Ureter (tissue), 1 donor: ENCODE measurements at places on chromosomes 13 and 19.

DNA sequence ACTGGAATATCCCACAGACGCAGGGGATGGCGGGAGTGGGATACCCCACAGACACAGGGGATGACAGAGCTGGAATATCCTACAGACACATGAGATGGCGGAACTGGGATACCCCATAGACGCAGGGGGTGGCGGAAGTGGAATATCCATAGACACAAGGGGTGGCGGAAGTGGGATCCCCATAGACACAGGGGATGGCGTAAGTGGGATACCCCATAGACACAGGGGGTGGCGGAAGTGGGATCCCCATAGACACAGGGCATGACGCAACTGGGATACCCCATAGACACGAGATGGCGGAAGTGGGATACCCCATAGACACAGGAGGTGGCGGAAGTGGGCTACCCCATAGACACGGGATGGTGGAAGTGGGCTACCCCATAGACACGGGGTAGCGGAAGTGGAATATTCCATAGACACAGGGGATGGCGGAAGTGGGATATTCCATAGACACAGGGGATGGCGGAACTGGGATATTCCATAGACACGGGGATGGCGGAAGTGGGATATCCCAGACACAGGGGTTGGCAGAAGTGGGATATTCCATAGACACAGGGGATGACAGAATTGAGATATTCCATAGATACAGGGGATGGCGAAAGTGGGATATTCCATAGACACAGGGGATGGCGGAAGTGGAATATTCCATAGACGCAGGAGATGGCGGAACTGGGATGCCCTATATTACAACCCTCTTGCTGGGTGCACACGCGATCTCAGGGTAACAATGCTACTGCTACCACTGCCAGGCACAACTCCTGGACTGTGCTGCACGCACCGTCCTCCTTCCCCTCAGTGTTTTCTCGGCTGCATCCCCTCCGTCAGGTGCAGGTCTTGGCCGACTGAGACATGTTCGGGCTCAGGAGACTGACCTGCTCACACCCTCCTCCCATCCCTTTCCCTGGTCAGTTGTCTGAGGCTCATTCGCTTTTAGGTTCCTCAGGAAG is 28.1 kb downstream of the ZNF787 start:
- DNase-seq = no peak

- DNase-seq = no peak
Measured at GRCh38 chr13:26680123-26680450, 80.5 kb downstream of the GPR12 start.

GRCh38 chr19:42380155-42380554 is 9.9 kb downstream of the CNFN start:
- no peak for DNase-seq

DNA sequence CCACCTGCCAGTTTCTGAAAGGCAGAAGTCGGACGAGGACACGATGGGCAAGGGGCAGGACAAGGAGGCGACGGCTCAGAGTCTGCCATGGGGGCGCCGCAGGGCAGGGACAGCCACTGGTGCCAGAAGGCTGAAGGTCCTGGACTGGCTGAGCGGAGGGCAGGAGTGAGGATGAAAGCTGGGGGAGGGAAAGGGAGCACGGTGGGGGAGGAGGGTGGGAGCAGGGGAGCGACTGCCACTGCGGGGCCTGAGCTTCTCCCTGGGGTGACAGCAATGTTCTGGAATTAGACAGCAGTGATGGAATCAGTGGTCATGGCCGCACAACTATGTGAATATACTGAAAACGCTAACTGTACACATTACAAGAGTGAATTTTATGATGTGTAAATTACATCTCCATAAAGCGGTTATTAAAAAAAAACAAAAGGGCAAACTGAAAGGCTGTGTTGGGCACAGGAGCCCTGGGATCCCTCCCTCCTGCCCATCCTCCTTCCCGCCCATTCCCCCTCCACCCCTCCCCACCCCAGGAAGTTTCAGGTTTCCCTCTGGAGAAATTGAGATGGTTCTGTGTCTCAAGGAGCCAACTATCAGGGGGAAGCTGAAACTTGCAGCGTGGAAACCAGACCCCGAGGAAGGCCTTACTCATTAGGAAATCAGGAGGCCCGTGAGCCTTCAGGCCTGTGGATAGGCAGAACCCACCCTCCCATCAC is 15.9 kb downstream of the MLLT1 start:
- DNase-seq = no peak

DNA sequence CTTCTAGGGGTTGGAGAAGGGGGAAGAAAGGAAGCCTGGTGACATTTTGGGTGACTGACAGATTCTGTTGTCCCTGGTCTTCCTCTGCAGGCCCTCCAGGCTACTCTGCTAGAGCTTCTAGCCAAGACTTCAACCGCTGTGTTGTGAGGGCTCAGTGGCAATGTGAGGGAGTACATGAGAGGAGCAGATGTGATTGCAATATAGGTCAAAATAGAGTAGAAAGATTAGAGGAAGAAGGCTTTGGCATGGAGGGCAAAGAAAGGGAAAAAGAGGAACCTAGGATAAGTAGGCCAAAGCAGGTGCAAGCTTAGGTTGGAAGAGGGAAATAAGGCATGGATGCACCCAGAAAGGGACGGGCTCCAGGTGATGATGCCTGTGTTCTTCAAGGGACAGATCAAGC is 216.9 kb downstream of the RGCC start:
- DNase-seq = no peak

DNA sequence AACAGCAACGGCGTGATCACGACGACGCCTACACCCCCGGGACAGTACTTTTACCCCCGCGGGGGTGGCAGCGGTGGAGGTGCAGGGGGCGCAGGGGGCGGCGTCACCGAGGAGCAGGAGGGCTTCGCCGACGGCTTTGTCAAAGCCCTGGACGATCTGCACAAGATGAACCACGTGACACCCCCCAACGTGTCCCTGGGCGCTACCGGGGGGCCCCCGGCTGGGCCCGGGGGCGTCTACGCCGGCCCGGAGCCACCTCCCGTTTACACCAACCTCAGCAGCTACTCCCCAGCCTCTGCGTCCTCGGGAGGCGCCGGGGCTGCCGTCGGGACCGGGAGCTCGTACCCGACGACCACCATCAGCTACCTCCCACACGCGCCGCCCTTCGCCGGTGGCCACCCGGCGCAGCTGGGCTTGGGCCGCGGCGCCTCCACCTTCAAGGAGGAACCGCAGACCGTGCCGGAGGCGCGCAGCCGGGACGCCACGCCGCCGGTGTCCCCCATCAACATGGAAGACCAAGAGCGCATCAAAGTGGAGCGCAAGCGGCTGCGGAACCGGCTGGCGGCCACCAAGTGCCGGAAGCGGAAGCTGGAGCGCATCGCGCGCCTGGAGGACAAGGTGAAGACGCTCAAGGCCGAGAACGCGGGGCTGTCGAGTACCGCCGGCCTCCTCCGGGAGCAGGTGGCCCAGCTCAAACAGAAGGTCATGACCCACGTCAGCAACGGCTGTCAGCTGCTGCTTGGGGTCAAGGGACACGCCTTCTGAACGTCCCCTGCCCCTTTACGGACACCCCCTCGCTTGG is 966 bp downstream of the JUNB start:
- DNase-seq = peak; percentile 78

GRCh38 chr13:107252428-107252827 is 684.5 kb upstream of the ARGLU1 start:
- no peak for DNase-seq

DNA sequence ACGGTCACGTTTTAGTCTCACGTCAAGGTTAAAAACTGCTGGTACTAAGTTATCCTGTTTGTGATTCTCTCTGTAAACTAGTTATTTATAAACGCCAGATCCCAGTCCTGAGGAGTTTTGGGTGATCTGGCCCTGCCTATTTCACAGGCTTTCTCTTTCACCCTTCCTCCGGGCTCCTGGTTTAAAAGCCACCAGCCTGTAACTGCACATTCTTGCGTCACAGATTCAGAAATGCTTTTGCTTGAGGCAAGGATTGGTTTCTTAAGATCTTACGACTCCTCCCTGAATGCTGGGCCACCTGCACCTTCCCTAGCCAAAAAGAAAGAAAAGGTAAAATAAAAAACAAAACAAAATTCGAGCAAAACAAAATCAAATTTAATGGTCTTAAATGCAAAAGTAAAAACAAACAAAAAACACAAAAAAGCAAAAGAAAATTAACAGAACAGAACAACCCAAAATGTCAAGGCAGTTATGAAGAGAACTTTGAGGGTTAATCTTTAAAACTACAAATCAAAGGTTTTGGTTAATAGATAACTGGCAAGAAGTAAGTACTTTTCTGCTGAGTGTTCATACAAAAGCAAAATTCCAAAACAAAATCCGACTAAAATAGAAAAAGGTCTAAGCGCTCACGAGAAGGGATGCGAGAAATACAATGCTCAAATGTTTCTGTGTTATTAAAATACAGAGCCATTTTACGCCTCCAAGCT is 18.6 kb upstream of the TIMM44 start:
- no peak for DNase-seq

GRCh38 chr13:90293793-90294361 is 1053.6 kb upstream of the MIR17HG start:
- DNase-seq = no peak

DNA sequence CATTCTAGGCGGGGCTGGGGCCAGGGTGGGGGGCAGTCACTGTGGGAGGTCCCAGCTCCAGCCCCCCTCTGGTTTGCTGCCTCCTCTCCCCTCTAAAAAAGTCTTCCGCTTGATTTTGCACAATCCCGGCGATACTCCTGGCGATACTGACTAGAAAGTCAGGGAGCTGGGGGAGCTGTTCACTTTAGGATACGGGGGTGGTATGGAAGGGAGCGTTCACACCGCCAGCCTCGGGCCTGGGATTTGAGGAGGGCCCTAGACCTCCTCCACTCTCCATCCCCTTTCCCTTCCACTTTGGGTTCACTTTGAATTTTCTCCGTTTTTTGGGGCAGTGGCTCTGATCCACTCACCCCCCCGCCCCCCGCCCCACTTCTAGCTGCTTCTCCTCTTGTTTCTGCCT is 35.0 kb downstream of the KEAP1 start:
- DNase-seq = no peak

- DNase-seq = peak; percentile 85
Measured at GRCh38 chr19:2478278-2478755, 2.4 kb downstream of the GADD45B start.

- DNase-seq = no peak
Measured at GRCh38 chr19:43354305-43354627, 780 bp downstream of the CD177 start.

DNA sequence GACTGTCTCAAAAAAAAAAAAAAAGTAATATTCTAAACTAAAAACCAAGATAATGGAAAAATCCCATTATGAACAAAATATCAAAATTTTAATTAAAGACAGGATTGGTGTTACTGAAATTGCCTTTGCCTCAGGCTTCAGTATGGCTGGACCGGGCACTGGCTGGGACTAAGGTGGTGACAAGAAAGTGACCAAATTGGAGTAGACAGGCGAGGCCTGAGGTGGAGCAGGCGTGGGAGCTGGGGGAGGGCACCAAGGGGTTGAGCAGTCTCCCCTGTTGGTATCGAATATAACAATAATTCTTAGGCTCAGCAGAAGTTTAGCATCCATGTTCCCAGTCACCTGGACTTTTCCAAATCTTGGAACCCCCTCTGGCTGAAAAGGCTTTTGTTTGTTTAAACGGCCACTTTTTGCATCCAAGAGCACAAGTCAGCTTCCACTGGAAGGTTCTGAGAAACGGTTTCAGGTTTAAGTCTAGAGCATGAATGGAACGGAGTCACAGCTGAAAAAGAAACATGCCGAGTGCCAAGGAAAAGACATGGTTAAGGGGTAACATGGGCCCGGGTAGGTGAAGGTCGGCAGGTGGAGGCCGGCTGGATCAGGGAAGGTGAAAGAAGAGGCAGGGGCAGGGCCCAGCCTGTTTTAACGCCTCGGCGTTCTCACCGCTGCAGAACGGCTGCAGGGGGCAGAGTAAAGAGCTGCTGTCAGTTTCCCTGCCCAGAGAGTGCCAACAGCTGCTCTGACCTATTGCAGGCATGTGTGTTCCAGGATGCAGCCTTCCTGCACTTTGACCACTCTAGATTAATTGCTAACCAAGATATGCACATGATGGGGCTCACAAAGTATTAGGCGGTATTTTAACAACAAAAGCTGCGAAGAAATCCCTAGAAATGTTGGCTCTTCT is 104.4 kb downstream of the TM9SF2 start:
- DNase-seq = peak; percentile 55

GRCh38 chr13:86324191-86324590 is 525.0 kb upstream of the SLITRK6 start:
- DNase-seq = no peak

DNA sequence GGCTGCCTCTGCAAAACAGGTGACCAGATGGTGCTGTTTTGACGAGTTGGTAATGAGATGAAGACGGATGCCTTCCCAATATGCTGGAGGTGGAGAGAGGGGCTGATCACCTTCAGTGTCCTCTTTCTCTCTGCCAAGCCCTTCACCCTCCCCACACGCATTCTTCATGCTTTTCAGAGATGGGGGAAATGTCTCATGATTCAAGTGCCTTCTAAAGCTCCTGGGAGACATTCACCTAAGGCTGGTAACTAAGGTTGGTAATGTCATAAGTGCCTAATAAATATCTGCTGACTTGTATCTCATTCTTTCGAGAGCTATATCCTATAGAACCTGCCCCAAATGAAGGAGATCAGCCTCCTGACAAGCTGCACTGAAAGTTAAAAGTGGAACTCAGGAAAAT is 86.2 kb upstream of the MBNL2 start:
- no peak for DNase-seq

DNA sequence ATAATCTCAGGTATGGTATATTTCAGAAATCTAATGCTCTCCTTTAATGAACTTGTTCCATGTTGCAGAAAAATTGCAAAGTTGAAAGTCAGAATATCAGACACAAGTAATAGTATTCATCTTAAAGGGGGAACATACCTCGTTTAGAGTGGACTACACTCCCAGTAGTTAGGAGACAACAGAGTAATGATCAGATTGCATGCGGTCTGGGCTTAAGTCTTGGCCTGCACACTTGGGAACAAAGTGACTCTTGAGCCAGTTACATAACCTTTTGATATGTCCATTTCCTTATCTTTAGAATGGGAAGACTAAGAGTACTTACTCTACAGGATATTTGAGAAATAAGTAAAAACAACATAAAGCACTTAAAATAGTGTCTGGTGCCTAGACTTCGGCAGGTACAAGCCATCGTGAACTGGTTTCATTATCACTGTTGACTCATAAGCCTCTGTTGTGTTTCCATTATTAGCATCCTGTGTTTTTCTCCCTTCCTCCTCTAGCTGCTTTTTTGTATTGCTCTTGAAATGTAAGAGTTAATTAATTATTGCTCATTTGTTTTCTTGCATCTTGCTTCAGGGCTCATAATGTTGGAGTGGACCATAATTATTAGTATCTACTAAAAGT is 53.0 kb downstream of the DPY19L3 start:
- DNase-seq = no peak

DNA sequence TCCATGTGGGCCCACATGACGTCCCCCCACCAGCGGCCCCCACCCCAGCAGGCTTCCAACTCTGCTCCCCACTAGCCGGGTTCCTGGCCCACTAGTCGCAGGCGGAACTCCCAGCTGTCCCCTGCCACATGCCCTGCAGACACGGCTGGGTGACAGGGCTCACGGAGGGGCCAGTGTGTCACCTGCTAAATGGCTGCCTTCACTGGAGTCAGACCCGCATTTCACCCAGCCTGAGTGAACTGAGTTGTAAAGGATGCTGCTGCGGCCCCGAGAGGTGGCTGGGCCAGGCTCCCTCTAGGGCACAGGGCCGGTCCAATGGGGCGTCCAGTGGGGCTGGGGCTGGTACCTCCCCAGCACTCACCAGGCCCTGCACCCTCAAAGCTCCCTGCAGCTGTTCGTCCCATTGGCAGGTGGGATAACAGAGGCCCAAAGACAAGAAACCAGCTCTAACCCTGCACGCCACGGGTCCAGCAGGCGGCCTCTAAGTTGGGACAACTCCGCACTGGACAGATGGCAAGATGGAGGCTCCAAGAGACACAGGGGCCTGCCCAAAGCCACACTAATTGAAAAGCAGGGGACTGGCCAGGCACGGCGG is 3.2 kb downstream of the LMNB2 start:
- DNase-seq = no peak
